AG20443 (cell line): ENCODE measurements at places on chromosomes 7 and 10.

DNA sequence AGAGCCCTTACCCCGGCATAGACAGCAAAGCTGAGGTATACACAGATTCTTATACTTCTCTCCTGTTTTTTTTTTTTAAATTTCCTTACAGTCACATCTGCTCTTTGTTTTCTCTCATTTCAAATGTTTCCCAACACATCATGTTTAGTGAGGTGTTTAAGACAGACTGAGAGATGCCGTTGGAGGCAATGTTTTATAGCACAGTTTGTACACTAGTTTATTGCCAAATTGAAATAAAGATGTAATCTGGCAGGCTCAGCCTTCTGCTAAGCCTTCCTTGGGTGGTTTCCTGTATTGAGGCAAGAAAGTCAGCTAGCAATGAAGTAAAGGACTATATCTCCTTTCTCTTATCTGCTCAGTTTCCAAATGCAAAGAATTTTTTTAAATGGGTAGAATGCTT, 393.4 kb downstream of the SORCS1 start:
- no peak for DNase-seq

GRCh38 chr7:124072603-124073309, 39.9 kb upstream of the TMEM229A start:
- no peak for DNase-seq

GRCh38 chr10:128419466-128420019, 293.3 kb upstream of the MKI67 start:
- no peak for DNase-seq

- DNase-seq, result no peak
Measured at GRCh38 chr7:28155019-28155660, 25.5 kb downstream of the JAZF1 start.

- no peak for DNase-seq
Measured at GRCh38 chr7:132109769-132110168, 466.5 kb downstream of the PLXNA4 start.

DNA sequence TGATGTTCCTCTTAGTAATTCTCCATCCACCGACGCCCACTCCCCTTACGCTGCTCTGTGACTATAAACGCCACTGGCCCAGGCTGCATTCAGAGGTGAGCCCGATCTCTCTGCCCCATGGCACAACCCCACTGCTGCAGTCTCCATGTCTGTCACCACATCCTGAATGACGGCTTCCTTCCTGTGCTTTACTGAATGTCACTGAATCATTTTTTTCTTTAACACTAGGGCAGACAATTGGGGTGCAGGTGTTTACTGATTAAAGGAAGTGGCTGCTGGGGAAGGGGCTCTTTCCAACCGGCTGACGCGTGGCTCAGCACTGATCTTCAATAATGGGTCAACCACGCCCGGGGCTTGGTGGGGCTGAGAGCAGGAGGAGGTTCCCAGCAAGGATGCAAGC, 208.3 kb downstream of the USP6NL start:
- DNase-seq, result no peak

- DNase-seq, result no peak
Measured at GRCh38 chr10:58731276-58731675, 218.6 kb downstream of the BICC1 start.

DNA sequence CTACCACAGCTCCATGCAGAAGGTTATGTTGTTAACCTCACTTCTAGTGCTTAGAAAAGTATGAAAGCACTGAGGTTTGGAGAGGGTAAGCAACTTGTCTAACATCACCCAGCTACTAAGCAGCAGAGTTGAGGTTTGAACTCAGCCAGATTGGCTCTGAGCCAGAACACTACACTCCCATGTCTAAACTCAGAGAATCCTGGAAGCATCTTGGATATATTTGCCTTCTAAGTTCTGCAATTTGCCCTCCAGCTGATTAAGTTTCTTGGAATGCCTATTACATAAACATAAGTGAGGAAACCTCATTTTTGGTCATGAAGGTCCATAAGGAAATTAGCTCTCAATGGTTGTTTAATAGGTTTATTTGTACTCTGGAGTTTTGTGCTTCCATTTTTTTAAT, 78.1 kb upstream of the PHYHIPL start:
- DNase-seq, result peak; percentile 38

DNA sequence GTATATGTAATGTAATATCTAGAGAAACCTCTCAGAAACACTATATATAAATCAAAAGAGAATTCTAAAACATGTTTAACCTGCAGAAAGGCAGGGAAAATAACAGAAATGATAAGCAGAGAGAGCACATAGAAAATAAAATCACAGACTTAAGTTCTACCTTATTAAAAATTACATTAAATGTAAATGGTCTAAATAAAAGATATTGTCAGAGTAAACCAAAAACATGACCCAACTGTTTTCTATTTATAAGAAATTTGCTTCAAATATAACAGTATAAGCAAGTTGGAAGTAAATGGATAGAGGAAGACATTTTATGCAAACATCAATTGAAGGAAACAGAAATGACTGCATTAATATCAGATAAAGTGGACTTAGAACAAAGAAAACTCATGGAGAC, 43.4 kb downstream of the HECTD2 start:
- DNase-seq, result no peak

- no peak for DNase-seq
Measured at GRCh38 chr10:121188005-121188404, 336.8 kb downstream of the WDR11 start.

DNA sequence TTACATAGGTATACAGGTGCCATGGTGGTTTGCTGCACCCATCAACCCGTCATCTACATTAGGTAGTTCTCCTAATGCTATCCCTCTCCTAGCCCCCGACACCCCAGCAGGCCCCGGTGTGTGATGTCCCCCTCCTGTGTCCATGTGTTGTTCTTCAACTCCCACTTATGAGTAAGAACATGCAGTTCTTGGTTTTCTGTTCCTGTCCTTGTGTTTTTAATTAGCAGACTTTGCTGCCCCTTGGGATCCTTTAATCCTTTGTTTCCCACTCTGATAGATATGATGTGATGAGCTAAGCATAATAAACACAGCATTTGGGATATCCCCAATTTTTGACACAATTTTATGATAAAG, 71.1 kb upstream of the PALS2 start:
- no peak for DNase-seq

GRCh38 chr7:115110523-115110922, 188.6 kb downstream of the MDFIC start:
- DNase-seq, result no peak

DNA sequence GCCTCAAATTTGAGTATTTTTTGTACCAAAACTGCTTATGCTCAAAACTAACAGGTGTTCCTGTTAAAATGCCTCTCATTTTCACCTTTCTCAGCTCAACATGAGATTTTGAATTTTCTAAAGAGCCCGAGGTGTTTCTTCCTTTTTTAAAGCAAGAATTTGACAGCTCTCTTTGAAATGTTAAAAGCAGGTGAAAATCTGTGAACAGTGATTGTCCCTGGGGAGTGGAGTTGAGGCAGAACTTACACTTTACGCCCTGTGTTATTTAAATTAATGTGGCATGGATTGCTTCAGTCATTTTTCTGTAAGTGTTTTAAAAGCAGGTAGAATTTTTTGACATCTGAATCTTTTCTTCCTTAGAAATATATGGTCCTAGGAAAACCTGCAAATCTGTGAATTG, 9.2 kb upstream of the GPR15LG start:
- DNase-seq, result no peak

- no peak for DNase-seq
Measured at GRCh38 chr10:7550013-7550412, 116.8 kb downstream of the ITIH5 start.

GRCh38 chr7:96665689-96666088, 44.0 kb downstream of the SEM1 start:
- no peak for DNase-seq

- DNase-seq, result no peak
Measured at GRCh38 chr7:16606704-16607103, 38.9 kb downstream of the ANKMY2 start.

DNA sequence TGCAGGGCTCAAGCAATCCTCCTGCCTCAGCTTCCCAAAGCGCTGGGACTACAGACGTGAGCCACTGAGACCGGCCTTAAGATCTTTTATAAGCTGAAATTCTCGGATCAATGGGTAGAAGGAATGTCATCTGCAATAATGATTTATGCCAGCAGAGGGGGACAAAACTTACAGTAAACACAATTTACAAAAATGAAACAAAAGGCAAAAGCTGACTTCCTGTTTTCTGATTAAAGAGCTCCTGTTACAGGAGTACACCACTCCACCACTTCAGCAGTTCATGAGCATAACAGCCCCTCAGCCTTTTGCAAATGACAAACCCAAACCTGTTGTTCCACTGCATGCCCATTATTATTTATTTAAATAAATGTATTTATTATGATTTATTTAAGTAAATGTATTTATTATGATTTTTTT, 88.5 kb upstream of the ATP6V0A4 start:
- peak; percentile 65 for DNase-seq

- peak; percentile 19 for DNase-seq
Measured at GRCh38 chr7:104328296-104328969, at the start of gene LHFPL3. Gene LHFPL3 (plus strand): TSS chr7:104328603.

DNA sequence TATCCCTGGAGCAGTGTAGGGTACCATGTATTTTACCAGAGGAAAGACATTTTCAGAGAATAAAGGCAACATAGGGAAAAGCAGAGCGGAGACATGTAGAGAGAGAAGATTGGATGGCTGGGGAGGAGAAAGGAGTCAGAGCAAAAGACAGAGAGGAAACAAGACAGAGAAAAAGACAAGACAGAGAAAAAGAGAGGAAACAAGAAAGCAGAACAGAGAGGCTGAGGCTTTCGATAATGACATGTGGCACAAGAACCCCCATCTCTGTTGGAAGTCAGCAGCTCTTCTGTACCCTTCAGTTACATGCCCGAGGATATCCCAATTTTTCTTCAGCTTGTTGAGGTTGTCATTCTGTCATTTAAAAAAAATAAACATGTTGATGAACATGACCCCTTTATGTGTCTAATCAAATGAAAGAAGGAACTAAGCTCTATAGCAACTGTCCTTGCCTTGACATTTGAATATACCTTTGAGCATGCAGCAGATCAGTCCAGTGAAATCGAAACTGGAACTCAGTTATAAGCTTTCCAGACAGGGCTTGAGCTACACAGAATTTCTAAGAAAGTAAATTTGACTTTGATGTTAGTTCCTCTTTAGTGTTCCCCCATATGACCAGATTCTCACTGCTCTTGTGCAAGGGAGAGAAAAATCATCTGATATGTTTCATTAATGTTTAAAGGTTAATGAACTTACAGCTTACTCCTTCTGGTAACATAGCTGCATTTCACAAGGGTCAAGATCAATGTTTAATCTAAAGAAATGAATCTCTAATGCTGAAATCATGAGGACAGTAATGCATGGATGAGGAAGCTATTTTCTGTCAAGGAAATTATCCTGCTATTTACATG, 75.1 kb upstream of the SP4 start:
- no peak for DNase-seq

GRCh38 chr7:94041529-94041928, 37.4 kb upstream of the BET1 start:
- DNase-seq, result no peak

- DNase-seq, result no peak
Measured at GRCh38 chr7:43460733-43461348, 122.1 kb upstream of the STK17A start.

DNA sequence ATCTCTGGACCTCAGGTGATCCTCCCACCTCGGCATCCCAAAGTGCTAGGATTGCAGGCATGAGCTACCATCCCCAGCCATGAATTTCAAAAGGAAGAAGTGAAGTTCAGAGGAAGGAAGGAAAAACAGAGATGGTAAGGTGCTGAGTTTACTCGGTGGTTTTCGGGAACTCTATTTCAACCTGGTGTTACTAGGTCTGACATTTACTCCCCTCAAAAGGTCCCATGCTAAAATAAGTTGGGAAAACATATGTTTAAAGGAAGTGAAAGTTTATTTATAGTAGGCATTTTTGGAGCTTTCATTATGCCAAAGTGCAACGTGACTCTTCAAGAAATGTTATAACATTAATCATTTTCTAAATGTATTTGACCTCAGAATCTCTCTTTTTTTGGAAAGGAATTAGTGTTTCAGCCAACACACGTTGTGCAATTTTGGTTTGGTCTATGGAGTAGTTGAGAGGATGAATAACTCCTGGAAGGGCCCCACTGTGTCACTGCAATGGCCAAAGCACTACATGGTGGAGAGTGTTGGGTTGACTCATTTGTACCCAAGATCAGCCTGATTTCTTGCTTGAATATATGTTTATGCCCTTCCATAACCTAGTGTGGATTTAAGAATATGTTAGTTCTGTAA, 114.7 kb upstream of the FAM171A1 start:
- DNase-seq, result peak; percentile 63

- DNase-seq, result no peak
Measured at GRCh38 chr7:143303733-143304132, 12.2 kb upstream of the CLCN1 start.

DNA sequence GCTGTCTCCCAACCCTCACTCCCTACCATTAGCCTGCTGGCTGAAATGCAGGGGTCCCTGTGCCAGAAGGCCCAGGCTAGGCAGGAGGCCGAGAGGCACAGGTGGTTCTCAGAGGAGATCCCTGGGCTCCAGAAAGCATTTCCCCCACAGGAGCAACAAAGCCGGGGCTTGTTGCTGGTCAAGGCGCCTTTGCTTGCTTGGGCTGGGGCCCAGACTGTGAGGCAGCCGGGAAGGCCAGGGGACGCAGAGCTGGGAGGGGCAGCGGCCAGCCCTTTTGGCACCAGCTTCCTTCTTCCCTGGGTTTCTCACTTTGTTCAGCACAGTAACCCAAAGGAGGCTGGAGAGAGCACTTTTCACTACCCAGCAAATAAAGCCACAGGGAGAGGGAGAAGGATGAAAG, 48.6 kb downstream of the FBXW4 start:
- DNase-seq, result no peak

- DNase-seq, result no peak
Measured at GRCh38 chr10:33327751-33328150, 6.7 kb downstream of the NRP1 start.

GRCh38 chr7:74138334-74138867, 35.8 kb upstream of the EIF4H start:
- no peak for DNase-seq

DNA sequence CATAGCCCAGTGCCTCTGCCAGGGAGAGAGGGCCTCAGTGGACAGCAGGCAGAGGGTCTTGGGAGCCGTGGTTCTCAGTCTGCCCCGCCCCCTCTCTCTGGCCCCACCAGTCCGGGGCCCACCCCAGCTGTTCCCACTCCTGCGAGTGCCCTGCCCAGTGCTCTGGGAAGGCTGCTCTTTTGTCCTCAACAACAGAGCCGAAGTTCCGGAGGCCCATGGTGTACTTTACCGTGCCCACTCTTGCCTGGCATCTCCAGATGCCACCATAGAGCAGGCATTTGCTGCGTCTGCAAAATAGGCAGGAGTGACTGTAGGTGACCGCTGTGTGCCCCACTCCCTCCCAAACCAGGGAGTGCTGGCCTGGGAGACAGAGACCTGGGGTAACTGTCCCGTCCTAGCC, 29.3 kb upstream of the PCBD1 start:
- no peak for DNase-seq

- DNase-seq, result no peak
Measured at GRCh38 chr10:20381761-20382160, 515.4 kb downstream of the NEBL start.

GRCh38 chr10:56383806-56384205, 22.7 kb upstream of the ZWINT start:
- no peak for DNase-seq

- no peak for DNase-seq
Measured at GRCh38 chr7:102434039-102434486, 688 bp downstream of the ORAI2 start.
